ENCODE measurements at places on chromosomes 2 and 18.

GRCh38 chr18:23629444-23629946 lies 33.2 kb downstream of the ANKRD29 start:
- DNase-seq = no peak

DNA sequence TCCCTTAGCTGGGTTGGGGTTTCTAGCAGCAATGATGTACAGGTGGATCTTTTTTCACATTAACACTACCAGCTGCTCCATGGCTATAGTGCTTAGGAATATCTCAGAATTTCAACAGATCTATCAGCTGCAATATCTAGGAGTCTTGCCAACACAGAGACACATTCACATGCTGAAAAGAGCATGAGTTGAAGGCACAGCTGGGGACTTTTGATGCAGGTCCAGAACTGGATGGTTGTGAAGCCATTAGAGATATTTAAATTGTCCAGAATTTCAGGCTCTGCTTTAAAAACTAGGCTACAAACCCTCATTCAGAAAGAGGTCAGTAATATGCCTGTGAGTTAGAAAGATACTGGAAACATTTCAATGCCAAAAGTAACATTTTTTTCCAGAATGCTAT lies 122.2 kb upstream of the CCDC195 start:
- DNase-seq = no peak

GRCh38 chr2:196201229-196202009 lies 30.0 kb upstream of the STK17B start:
- no peak for DNase-seq

- DNase-seq = no peak
These were observed 38.7 kb downstream of the INPP4A start for GRCh38 chr2:98483257-98483861.

- no peak for DNase-seq
These were observed 29.8 kb downstream of the PCBP1 start for GRCh38 chr2:70116936-70117552.

DNA sequence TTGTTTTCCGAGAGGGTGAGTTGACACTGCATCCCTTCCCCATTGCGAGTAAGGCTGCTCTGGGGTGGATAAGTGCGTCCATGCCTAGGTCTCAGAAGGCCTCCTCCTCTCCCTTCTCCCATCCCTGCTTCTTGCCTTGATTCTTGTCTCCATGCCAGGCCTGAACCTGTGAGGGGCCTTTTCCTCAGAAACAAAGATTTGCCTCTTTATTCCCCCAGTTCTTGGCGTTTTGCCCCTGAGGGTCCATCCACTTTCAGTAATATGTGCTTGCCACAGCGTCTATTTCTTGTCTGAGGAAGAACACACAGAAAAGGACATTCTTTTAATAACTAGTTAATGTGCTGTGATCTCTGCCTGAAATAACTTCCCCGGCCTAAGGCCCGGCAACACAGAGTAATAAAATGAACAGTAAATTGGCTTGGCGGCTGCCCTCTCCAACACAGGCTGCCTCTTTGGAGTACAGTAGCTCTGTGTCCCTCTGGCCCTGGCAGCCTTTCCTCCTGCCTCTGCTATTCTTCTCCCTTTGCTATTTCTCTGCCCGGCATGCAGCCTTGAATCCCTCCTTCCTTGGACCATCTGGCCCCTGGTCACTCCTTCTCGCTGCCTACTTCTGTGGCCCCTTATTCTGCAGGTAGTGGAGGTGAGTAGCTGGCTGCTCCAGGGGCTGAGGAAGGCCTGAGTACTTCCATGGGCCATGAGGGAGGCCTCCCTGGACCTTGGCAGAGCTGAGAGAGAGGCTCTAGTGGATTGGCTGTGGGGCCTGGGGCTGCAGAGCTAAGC lies 4.4 kb downstream of the EHD3 start:
- DNase-seq = no peak

- DNase-seq = no peak
These were observed 69.8 kb upstream of the GALNT3 start for GRCh38 chr2:165863810-165864261.

DNA sequence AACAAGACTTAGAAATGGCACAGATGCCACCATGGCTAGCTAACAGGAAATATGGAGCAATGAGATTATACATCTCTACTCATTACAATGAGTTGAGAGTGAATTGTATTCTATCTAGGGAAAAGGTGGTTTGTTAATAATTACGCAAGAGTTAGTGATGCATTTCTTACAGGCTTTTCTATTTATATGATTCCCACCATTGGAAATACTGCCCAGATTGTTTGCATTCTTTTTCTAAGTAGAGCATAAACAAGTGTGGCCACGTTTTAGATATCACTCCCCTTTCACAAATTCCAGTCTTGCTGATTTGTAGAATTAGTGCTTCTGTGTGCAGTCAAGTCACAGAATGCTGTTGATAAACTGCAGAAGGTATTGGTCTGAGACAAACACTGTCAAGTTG lies 56.6 kb downstream of the ZNF804A start:
- no peak for DNase-seq

GRCh38 chr18:28073658-28074057 lies 103.3 kb downstream of the CDH2 start:
- DNase-seq = no peak

DNA sequence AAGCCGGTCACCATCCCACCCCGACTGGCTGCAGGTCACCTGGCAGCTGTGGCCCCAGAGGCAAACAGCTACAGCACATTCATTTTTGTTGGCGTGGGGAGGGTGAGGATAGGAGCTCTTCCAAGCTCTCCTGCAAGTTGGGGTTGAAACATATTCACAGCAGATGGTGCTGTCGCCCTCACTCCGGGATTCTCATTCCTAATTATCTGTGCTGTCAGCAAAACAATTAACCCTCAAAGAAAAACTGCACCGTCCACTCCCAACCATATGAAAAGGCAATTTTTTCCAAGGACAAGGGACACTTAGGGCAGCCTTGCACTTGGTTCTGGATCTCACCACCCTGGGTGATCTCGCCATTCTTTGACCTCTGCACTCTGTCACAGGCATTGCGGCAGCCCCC lies 68.6 kb downstream of the ZBTB7C start:
- peak; percentile 64 for DNase-seq

- DNase-seq = no peak
These were observed 113.8 kb upstream of the SIX2 start for GRCh38 chr2:45123065-45123464.

DNA sequence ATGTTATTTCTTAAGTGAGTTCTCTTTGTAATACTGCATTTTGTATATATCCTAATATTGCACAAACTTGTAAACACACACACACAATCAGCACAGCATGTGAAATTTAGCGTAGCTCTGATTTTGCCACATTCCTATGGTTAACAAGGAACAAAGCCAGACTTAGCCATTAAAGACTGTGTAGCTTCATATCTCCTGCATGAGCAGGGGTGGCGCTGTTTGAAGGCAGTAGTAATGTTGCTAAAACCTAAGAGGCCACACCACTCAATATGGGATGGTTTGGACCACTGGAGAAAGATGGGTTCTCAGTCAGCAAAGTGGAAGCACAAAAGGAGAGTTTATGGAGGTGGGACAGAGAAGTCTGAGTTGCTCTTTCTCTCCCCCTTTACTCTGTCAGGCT lies 61.1 kb upstream of the RND3 start:
- no peak for DNase-seq

DNA sequence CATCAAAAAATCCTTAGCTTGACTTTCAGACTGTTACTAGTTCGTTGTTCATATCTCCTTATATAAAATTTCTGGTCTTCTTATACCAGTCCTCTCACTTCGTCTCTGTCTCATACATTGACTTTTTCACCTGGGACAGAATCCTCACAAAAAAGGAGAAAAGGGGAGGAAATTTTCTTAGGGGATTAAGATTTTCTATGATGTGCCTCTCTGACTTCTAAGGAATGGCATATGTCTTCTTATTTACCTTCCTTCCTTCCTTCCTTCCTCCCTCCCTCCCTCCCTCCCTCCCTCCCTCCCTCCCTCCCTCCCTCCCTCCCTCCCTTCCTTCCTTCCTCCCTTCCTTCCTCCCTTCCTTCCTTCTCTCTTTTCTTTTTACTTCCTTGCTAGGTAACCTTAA lies 27.9 kb downstream of the KCNE4 start:
- no peak for DNase-seq

- DNase-seq = no peak
These were observed 186.2 kb downstream of the SNTG2 start for GRCh38 chr2:1136846-1137245.

DNA sequence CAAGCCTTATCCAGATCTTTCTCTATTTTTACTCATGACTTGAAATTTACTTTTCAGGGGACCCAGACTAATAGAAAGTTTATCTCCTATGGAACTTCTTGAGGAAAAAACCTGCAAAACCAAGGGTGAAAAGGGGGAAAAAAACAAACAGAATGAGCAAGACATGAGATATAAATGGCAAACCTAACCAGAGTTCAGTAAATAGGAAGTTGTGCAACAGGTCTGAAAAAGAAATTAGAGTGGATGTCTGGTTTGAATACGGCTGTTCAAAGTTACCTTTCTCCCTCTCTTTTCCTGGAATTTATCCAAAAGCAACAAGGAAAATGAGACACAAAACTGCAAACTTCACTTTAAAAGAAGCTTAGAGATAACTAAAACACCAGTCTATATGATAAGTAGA lies 78.8 kb upstream of the TGFA start:
- DNase-seq = no peak

GRCh38 chr2:45253151-45253550 lies 243.9 kb upstream of the SIX2 start:
- no peak for DNase-seq

GRCh38 chr2:65479524-65479923 lies 47.1 kb upstream of the SPRED2 start:
- no peak for DNase-seq

DNA sequence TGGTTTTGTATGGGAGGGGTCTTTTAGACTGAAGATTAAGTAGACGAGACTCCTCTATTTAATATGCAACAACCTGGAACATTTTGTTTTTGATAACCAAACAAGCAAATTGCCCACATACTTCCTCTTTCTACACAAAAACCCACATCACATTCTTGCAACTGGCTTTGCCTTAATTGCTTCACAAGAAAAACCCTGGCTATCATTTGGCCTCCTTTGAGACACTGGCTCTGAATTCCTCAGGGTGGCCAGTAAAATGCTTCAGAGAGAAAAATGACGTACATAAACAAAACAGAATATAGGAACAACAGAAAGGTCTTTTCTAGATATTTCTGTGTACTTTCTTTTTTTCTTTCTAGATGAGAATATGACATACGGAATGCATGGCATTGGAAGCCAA lies 103.0 kb downstream of the TRIB2 start:
- DNase-seq = no peak

DNA sequence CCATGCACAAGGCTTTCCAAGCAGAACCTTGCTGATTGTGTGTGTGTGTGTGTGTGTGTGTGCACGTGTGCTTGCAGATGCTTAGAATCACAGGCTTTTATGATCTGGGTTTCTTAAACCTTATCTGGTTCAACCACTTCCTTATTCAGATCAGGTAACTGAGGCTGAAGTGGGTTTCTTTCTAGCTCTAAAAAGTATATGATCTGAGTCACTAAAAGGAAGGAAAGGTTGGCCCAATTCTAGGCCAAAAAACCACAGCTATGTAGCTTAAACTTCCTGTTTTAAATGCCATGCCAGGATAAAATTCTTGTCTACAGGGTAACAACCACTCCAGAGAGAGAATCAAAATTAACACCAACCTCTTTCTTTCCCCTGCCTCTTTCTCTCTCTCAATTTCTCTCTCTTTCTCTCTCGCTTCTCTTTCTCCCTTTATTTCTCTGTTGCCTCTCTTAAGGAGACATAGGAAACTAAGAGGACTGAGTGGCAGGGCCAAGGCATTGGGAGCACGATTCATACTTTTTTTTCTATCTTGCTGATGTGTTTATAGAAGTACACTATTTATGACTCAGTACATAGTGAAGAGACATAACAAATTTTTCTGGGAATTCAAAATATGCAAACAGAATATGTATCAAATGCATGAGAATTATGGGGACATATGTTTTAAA lies 140.3 kb downstream of the TRIB2 start:
- DNase-seq = no peak

GRCh38 chr18:61774846-61775245 lies 118.0 kb downstream of the RNF152 start:
- no peak for DNase-seq

- no peak for DNase-seq
These were observed 30.6 kb downstream of the FAM178B start for GRCh38 chr2:96955762-96956161.

DNA sequence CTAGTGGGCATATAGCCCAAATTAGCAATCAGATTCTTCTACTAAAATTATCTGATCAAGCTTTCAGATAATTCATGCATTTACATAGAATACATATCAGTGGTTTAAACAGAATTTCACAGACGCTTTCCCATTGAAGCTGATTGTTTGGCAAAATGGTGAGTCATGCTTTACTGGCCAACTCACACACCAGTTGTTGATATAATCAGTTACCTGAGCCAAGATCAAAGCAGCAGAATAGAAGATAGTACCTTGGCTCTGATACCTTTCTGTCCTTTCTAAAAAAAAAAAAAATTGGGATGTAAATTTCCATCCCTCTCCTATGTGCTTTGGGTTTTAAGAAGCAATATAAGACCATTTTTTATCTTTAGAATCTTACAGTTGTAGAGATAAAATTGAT lies 178.0 kb downstream of the MCFD2 start:
- DNase-seq = no peak

DNA sequence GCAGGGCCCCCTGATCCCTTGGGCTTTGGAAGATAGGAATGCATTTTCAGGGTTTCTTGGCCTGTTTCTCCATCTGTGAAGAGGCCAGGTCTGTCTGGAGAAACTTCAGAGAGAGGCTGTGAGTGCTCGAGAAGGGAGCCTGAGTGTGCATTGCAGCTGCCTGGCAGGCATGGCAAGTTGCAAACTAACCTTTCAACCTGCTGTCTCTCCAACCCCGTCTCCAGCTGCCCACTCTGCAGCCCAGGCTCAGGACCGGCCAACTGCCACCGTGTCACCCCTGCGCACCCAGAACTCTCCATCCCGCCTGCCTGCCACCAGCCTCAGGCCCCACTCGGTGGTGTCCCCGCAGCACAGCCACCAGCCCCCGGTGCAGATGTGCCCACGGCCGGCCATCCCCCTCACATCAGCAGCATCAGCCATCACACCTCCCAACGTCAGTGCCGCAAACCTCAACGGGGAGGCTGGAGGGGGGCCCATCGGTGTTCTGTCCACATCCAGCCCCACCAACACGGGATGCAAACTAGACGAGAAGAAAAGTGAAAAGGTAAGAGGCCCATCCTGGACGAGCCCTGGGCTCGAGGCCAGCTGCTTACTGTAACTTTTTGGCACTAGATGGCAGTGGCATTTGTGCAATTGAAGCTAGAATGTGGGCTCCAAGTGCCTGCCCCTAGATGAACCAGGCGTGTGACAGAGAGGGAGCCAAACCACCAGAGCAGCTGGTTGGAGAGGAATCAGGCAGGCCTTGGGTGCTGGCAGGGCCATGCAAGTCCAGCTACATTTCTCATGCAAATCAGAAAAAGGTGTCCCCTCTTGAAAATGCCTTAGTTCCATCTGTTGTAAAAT lies 164.6 kb downstream of the SEPTIN10 start:
- DNase-seq = no peak
